LoVo (cell line): ENCODE measurements at places on chromosomes 7 and 10.

GRCh38 chr10:103040418-103040817 lies 122.3 kb downstream of the CNNM2 start:
- DNase-seq = no peak

DNA sequence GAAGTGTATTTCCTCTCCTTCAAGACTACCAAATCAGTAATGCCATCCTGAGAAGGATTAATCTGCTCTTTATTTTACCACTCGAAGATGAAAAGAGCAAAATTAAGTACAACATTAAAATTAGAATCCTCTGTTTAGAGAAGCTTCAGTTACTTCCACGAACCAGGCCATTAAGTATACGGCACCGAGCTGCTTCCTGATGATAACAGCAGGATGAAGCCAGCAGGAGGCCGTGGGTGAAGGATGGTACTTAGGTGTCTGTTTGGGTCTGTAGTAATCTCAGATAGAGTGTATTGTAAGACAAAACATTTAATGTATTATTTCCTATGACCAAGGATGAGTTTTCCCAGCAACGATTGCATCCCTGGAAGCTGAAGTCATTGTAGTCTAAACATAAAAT lies 362.8 kb downstream of the SFMBT2 start:
- DNase-seq = no peak

- no peak for DNase-seq
Measured at GRCh38 chr7:86706406-86706805, 62.7 kb downstream of the GRM3 start.

DNA sequence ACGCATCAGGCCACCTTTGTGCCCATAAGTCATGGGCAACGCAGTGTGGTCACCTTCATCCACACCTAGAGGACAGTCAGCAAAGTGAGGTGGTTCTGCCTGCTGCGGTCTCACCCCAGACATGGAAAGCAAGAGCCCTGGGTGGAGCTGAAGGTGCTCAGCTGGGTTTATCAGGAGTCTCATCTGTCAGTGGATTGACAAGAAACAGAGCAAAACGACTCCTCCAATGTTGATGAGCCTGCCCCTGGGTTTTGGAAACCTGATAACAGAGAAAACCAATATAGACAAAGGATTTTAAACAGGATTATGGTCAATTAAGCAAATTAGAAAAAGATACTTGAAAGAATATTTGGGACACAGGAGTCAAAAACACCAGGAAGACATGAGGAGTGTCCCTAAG lies 229.3 kb upstream of the PRSS58 start:
- DNase-seq = no peak

DNA sequence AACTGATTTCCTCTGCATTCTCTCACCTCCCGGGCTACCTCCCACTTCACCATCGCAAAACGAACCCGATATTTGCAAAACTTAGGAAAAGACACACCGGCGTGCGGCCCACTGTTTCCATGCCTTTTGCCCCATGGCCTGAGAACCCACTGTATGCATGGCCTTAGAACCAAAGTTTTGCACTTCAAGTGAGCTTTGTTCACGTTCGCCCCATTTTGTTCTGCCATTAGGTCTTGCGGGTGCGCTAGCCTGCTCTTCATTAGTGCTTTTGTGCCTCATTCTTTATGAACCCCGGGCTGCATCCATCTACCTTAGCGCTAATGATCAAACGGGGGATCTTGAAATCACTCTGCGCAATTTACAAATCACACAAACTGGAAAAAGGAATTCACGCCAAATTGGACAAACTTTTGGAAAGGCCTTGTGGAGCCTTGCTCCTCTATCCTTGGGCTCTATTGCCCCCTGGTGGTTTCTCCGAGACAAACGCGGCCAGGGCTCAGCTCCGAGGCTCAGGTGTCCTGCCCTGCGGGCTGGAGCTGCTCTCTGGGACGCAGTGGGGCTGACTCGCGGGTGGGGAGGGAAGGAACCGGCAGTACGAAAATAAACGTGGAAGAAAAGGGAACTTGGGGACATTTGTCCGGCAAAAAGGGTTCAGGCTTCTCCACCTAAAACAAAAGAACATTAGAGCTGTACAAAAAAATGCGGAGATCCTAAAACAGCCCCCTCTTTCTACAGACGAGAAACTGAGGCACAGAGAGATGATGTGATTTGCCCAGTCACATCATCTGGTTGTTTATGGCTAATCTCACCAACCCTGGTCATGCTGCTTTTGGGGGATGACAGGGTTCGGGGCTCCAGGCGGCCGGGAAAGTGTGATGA lies 300.4 kb upstream of the NFE2L3 start:
- peak; percentile 91 for DNase-seq

GRCh38 chr7:81684514-81685269 lies 85.2 kb downstream of the HGF start:
- DNase-seq = peak; percentile 90

DNA sequence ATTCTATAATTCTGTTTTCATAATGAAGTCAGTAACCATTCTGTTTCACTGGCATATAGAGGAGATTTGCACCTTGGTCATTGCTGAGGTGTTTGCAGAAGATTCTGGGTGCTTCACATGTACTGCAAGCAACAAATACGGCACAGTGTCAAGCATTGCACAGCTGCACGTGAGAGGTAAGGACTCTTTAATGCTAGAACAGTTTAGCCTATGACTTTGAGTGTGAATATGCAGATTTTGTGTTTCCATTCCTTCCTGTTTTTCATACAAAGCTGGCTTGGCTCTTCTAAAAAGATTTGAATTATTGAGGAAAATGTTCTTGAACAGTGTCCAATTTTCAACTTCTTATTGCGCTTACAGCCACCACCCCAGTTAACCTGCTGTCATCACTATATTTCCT lies 56.4 kb downstream of the MYPN start:
- no peak for DNase-seq

- DNase-seq = no peak
Measured at GRCh38 chr10:27911011-27911410, 87.9 kb downstream of the ODAD2 start.

DNA sequence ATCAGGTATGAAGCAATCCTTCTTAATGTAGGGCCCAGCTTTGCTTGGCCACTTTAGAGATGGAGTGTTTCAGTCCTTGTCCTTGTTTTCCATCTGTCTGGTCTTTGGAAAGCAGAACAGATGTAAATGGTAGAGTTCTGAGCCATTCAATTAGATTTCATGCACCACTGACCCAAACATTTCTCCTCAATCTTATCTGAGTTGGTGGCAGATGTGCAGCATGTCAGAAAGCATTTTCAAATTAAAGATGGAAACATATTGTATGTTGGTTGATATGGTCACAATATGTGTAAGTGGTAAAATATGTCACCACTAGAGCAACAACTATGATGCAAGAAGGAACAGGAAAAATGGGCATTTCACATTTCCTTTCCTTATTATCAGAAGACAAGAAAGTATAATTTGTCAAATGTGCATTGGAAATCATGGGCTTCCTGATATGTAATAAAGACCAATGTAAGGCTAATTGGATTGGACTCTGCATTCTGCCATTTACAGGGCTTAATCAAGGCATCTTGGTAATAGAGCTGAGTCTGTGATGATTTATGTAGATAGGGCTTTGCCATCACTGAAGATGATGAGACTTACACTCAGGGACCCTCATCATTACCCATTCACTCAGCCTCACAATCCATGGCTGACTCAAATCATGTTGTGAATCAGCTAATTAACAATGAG lies 750.7 kb downstream of the NRG3 start:
- no peak for DNase-seq

- DNase-seq = peak; percentile 9
Measured at GRCh38 chr10:81081887-81082620, 544.4 kb downstream of the SH2D4B start.

- no peak for DNase-seq
Measured at GRCh38 chr10:117136391-117136975, 1.6 kb downstream of the VAX1 start.

GRCh38 chr7:1170741-1171501 lies 10.9 kb upstream of the ZFAND2A start:
- no peak for DNase-seq

- no peak for DNase-seq
Measured at GRCh38 chr10:51667678-51668335, 31.6 kb downstream of the CSTF2T start.

DNA sequence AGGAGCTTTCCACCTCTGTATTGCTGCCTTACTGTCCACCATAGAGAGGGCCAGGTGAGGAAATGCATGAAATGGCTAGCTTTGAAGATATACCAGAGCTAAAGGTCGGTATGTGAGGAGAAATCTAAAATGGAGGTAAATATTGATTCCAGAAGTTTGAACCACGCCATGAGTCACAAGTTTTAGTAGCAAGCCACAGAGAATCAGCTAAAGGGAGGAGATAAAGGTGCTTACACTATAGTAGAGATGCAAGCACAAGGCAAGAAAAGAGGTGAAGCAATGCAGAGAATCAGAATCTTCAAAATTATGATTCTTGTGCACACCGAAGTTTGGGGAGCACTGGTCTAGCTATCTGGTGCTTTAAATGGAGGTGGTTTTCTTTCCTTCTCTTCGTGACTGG lies 3.0 kb upstream of the GSAP start:
- DNase-seq = no peak

GRCh38 chr7:28575241-28575643 lies 162.9 kb downstream of the CREB5 start:
- no peak for DNase-seq

GRCh38 chr7:90923541-90923997 lies 327.4 kb downstream of the CDK14 start:
- DNase-seq = no peak

DNA sequence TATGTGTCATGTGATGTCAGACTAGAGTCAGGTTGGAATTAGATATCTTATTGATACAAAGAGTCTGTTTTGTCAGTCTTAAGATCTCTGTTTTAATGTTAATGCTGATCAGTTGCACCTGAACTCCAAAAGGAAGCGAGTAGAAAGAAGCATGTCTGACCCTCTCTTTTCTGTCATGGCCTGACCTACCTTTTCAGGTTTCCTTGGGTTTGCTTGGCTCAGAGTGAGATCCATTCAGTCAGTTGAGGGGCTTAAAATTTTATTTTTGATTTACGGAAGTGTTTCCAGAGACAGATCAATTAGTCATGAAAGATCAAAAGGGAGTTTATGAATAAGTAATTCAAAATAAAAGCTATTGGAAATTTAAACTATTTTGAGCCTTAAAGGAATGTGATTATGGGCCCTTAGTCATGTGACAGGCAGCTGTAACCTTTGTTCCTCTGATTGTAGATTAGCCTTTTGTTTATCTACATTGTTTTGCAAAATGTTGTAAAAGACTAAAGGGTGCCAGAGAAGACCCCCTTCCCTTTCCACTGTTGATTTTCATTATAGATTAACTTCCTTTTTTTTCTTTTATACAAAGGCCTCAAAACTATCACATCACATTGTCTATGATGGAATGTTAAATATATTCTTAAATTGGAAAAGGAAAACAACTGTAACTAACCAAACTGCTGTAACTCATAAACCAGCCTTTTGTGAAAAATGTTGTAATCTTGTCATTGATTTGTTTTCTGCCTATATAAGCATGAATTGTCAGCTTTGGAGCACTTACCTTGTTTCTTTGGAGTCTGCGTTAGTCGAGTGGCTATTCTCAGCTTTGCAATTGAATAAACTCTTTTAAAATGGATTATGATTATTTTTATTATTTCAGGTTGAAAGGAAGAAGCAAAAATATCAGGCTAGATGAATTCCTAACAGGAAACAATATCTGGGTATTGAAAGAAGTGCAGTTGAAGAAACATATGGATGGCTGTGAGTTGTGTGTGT lies 195.5 kb upstream of the MBL2 start:
- no peak for DNase-seq

DNA sequence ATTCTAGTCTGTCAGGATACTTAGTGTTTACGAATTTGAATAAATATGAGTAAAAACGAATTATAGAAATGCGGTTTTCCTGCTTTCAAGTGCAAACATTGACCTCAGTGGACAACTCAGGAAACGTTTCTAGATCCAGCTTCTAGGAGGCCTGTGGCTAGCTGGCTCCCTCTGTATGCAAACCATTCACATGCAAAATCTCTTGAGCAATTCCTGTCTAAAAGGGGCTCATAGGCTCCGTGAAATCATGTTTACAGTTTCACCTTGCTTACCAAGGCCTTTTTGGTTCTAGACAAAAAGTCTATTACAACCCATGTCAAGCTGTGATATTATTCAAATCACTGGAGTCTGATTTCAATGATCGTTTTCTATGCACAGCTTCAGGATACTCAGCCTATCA lies 364.5 kb downstream of the DPP6 start:
- no peak for DNase-seq

DNA sequence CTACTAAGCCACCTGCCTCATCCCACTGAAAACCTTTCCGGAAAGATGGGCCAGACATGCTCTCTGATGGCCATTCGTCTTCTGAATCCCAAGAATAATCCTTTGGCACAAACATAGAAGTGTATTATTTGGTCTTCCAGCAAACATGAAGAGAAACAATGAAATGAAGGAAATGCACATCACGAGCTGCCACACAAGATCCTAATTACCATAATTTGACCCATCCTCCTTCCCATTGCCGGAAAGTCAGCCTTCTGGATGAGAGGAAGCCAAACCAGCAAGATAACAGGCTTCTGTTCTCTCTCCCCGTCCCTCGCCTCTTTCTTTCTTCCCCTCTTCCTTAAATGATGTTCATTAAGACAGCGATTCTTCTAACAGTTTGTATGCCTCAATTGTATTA lies 218.9 kb upstream of the KMT2E start:
- DNase-seq = no peak

- no peak for DNase-seq
Measured at GRCh38 chr10:35852721-35853120, 210.6 kb upstream of the FZD8 start.

DNA sequence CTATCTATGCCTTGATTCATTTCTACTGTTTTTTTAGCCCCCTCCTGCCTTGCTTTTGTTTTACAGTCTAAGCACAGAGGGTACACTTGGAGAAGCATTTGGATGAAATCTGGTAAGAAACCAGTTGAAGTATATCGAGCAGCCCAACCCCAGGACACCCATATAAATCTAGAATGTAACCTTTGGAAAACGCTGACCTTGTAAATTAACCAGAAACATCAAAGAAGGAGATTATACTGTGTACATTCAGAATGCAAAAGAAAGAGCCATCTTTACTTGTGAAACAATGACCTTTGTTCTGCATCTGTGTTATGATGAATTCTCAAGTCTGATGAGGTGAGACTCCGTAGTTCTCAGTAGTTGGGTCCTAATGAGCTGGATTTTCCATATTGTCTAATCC lies 49.3 kb upstream of the RAB18 start:
- DNase-seq = no peak

DNA sequence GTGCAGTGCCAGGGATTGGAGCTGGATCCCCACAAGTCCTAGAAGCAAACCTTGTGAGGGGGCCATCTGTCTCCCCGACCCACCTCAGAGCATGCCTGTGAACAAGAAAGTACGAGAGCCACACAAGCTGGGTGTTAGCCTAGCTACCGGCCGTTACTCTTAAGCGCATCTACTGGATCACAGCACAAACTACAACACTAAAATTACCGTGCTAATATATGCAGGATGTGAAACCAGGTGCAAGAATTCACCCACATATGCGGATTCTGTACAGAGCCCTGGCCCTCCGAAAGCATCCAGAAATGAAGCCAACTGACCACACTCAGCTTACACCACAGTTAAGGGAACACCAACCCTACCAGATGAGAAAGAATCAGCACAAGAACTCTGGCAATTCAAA lies 16.0 kb upstream of the PRSS1 start:
- DNase-seq = no peak
